ENCODE measurements at places on chromosomes 2 and 18. TPM values are rescaled to one million over a fixed set of nuclear protein-coding genes. Genes with fewer than 3 reads are reported as not detected.

Gene CHRNG
- 0.48 TPM for polyA plus RNA-seq

Gene ANTXR1
- polyA plus RNA-seq: 7.3 TPM

Gene MYL12A
- polyA plus RNA-seq: 747 TPM

Gene IL36A
- 0.30 TPM for polyA plus RNA-seq

Gene GALM
- polyA plus RNA-seq: 10.0 TPM

Gene RAB6C
- 0.05 TPM for polyA plus RNA-seq

Gene TCF4
- 12.7 TPM for polyA plus RNA-seq

Gene VWA3B
- polyA plus RNA-seq: 0.30 TPM

Gene SCYGR4
- polyA plus RNA-seq: not detected

Gene SLC5A7
- 0.05 TPM for polyA plus RNA-seq

Gene UPP2
- polyA plus RNA-seq: 0.50 TPM

Gene SLC4A3
- 6.9 TPM for polyA plus RNA-seq

Gene RPRM
- polyA plus RNA-seq: 0.59 TPM

Gene ALPI
- polyA plus RNA-seq: 0.34 TPM

All from thymus (tissue), 14 donors.